Effector memory CD4-positive, alpha-beta T cell (primary cell): ENCODE measurements at places on chromosomes 7 and 10.

GRCh38 chr10:67141300-67141699 is 215.5 kb downstream of the LRRTM3 start:
- DNase-seq = no peak

- DNase-seq = no peak
Observed at GRCh38 chr10:99661377-99661763, 2.1 kb downstream of the ENTPD7 start.

DNA sequence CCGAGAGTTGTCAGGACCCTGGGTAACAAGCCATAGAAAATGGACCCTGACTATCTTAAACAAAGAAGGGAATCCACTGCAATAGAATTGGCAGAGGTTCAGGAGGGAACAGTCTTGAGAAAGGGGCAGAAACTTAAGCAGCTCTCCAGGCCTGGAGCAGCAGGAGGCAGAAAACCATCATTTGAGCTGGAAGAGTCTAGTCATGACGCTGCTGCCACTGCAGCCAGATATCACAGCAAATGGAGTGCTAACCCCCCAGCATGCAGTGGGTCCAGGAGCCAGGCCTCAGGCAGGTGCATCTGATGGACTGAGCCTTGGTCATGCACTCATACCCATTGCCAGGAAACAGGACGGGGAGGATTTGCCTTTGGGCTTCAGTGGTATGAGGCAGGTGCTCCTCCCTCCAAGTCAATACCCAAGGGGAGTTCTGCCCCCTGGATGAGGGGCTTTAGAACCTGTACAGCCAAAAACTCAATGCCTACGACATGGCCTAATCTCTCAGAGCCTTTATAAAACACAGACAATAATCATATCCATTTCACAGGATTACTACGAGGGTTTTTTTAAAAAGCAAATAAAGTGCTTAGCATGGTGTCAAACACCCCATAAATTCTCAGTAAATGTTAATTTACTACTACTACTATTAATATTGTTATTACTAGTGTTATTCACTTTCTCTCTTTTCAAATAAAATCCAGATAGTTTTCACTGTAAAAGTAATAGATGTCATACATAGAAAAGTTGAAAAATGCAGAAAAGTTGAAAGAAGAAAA is 30.7 kb downstream of the DUSP5 start:
- DNase-seq = no peak

GRCh38 chr7:100156331-100157068 is 2.0 kb downstream of the TRAPPC14 start:
- peak; percentile 12 for DNase-seq

GRCh38 chr10:89837165-89838043 is 136.0 kb downstream of the KIF20B start:
- no peak for DNase-seq

- DNase-seq = no peak
Observed at GRCh38 chr10:28560617-28561016, 27.7 kb downstream of the WAC start.

GRCh38 chr10:90592638-90593302 is 265.1 kb downstream of the HTR7 start:
- no peak for DNase-seq
